Hematopoietic multipotent progenitor cell treated with erythropoietin and hydrocortisone succinate and interleukin-3 and kit ligand, for 6 days (in vitro differentiated cells): ENCODE measurements at places on chromosomes 3 and 15.
A peak's percentile ranks its signal among the peaks of the same experiment; 100 is the strongest.

GRCh38 chr15:93190238-93190637 lies 101.2 kb upstream of the RGMA start:
- DNase-seq: no peak

- no peak for DNase-seq
Observed at GRCh38 chr3:64600246-64600950, 87.4 kb downstream of the ADAMTS9 start.

GRCh38 chr3:7205535-7205934 lies 344.6 kb downstream of the GRM7 start:
- DNase-seq: no peak

DNA sequence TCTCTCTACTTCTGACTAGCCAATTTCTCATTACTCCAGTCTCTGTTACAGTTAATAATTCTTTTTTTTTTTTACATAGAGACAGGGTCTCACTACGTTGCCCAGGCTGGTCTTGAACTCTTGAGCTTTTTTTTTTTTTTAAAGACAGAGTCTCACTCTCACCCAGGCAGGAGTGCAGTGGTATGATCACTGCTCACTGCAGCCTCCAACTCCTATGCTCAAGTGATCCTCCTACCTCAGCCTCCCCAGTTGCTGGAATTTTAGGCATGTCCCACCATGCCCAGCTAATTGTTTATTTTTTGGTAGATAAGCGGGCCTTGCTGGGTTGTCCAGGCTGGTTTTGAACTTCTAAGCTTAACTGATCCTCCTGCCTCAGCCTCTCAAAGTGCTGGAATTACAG lies 13.6 kb downstream of the IP6K1 start:
- no peak for DNase-seq

DNA sequence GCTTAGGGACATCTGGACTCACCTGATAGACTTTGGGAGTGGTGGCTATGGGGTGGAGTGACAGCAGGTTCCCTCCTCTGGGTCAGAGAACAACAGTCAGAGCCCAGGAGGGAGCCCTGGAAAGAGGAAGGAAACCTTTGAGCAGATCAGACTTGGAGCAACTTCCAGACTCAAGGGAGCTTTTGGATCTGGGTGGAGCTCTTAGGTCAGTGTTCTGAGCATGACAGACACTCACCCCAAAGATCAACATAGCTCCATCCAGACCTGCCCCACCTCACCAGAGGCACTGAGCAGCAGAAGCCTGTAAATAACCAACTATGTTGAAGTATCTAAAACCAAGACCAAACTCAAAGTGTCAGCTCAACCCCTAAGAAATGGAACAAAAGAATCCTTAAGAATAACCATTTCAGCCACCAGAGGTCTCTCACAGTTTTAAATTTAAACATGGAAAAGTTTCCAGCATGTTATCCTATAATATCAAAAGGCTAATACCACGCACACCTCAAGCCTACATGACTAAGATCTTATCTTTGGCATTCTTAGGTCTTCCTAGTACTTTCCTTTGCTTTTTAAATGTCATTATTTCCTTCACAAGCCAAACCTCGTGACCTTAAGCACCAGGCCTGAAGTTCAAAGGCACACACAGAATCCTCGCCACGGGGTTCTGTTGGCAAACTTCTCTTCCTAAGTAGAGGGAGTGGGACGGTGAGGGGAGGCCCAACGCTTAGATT lies 56.4 kb downstream of the UMPS start:
- peak; percentile 15 for DNase-seq

GRCh38 chr3:46283881-46284450 lies 41.7 kb downstream of the CCR3 start:
- DNase-seq: peak; percentile 27

DNA sequence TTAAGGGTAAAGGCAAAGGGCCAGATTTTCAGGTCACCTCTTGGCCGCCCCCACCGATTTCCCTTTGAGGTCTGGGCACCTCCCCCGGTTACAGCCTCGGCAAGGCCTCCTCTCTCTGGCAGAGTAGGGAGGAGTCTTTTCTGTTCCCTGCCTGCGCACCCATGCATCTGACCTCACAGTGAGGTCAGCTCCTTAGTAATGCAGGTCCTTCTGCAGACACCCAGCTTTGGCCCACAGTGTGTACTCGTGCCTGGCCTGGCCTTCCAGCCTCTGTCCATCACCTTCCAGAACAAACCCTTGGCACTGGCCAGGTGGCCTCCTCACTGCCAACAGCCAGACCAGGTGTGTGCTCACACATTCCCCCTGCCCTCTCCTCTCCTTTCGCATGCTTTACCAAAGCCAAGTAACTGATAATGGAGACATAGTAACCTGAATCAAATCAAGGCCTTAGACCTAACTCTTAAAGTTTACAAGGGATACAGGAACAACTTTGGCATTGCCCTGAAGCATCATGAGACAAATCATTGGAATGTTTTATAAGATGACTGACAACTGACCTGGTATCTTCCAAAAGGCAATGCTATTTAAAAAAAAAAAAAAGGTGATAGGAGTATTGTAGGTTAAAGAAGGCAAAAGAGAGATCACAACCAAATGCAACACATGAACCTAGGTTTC lies 61.3 kb downstream of the CORO2B start:
- DNase-seq: no peak

GRCh38 chr3:11364181-11364580 lies 92.0 kb downstream of the ATG7 start:
- DNase-seq: no peak

- no peak for DNase-seq
Observed at GRCh38 chr3:30661098-30661873, 54.9 kb downstream of the TGFBR2 start.

GRCh38 chr15:67047149-67047661 lies 18.2 kb upstream of the SMAD3 start:
- DNase-seq: no peak

- no peak for DNase-seq
Observed at GRCh38 chr3:192253138-192253887, 474.0 kb downstream of the FGF12 start.

DNA sequence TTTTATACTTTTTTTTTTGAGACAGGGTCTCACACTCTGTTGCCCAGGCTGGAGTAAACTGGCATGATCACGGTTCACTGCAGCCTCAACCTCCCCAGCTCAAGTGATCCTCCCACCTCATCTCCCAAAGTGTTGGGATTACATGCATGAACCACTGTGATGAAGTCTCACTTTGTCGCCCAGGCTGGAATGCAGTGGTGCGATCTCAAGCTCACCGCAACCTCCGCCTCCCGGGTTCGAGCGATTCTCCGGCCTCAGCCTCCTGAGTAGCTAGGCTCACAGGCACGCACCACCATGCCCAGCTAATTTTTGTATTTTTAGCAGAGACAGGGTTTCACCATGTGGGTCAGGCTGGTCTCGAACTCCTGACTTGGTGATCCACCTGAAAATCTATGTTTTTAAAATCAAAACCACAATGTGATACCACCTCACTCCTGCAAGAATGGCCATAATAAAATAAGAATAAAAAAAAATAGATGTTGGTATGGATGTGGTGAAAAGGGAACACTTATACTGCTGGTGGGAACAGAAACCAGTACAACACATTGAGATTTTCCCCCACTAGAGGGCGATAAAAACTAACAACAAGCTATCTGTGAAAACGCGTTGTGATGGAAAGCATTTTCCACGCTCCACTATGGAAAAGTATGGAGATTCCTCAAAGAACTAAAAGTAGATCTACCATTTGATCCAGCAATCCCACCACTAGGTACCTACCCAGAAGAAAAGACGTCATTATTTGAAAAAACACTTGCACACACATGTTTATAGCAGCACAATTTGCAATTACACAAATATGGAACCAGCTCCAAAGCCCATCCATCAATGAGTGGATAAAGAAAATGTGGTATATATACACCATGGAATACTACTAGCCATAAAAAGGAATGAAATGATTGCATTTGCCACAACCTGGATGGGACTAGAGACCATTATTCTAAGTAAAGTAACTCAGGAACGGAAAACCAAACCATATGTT lies 26.8 kb upstream of the OCA2 start:
- peak; percentile 85 for DNase-seq

DNA sequence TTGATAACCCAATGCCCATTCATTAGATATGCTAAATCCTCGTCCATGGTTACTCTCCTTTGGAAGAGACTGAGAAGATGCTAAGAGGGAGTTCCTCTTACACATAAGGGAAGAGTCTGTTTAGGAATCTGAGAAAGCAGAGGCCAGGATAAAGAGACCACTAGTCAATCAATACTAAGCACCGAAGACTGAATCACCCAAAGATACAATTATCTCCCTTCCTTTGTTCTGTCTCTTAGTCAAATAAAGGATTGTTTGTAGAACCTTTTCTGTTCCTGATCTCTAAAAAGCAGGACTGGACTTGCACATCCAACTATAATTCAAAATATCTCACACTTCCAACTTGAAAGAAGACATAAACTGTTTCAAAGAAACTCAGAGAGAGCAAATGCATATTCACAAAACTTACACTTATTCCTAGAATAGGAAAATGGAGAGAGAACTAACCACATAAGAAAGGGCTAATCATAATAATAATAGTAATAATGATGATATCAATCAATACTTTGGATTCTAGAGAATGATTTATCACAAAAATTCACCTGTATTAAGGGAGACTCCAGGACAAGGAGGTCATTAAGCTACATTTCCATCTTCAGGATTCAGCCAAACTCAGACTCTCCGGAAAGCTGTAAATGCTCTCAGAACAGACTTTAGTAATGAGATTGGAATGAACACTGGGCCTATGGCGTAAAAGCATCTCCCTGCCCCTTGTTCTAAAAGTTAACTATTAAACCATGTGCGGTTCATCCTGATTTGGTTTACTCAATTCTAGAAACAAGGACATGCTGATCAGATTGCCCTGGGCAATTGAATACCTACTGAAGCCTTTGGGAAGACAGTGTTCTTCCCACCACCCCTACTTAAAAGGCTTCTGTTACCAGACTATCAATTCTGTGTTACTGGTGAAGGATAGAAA lies 401.5 kb downstream of the ZBTB20 start:
- no peak for DNase-seq

DNA sequence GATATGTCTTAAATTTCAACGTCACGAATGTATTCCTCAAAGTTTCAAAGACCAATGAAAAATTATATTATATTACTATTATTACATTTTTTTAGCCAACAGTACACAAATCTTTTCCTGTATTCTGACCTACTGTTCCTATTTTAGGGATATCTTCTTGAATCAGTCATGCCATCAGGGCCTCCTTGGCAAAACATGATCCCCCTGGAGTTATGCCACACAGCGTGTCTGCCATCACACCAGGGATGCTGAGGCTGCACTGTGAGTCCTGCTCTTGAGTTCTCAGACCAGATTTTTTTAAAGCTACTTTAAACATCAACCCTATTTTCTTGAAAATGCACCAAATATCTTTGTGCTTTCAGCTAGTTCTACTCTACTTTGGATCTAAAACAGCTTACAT lies 425.9 kb upstream of the ZNF385D start:
- DNase-seq: no peak

DNA sequence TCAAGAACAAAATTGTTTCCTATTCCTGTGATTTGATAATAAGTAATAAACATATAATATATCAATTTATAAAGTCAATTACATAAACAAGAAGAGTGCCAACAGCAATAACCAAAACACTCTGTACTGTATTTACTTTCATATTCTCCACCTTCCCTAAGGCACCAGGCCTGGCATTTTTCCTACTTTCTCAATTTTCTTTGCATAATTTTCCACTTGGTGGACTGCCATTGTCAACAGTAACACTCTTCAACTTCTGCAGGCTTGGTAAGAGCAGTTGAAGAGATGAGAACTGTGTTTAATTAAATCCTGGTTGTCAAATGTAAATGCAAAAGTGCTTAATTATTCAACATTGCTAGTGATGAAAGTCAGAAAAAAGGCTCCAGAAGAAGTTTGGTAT lies 229.8 kb upstream of the PLSCR5 start:
- DNase-seq: no peak

- DNase-seq: no peak
Observed at GRCh38 chr3:189638276-189639031, 7.3 kb downstream of the TP63 start.

DNA sequence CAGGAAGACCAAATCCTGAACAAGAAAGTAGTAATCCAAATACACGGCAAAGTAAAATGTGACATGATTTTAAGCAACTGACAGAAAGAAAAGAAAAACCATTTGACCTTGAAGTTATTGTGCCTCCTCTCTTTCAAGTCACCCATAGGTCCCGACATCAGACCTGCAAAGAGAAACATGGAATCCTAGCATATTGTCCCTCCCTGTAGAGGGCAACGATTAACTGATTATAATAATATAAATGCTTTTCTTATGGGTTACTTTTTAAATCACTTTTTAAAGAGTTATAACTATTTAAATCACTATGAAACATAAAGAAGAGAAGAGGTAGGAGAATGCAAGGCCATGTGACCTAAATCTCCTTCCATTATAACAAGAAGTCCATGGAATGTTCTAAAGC lies 143.2 kb upstream of the LIPC start:
- no peak for DNase-seq

DNA sequence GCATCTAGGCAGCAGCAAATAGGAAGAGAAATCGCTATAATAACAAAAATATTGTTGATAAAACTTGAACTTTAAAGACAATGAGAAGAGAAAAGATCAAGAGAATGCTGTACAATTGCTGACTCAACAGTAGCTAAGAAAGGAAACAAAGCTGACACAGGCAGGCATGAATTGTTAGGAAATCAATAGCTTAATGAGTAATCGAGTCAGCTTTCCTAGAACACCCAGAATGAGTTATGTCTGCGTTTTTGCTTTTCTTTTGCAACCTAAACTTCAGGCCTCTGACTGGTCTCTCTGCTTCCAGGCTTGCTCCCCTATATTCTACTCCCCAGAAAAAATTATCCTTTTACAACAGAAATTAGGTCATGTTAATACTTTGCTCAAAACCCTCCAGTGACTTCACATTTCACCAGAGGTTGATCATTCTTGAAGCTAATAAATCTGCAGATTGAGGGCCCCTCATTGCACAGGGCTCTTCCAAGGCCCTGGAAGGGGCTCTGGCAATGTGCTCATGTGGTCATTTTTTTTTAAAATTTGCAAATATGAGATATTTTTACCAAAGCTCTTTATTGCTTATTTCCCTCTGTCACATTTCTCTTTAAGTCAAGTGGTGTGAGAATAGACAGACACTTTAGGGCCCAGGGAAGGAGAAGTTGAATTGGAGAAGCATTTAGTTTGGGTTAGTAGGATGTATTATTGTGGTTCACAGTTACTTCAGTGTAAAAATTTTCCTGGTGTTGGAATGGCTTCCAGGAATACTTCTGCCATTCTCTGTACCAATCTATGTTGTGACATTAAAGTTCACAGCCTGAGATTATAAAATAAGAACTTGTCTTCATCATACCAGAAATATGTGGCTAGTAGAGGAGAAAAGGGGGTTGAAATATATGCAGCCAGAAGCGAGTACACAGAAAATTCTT lies 116.3 kb downstream of the TMCO5A start:
- DNase-seq: no peak

- DNase-seq: no peak
Observed at GRCh38 chr3:151206201-151206600, 3.2 kb upstream of the GPR171 start.

DNA sequence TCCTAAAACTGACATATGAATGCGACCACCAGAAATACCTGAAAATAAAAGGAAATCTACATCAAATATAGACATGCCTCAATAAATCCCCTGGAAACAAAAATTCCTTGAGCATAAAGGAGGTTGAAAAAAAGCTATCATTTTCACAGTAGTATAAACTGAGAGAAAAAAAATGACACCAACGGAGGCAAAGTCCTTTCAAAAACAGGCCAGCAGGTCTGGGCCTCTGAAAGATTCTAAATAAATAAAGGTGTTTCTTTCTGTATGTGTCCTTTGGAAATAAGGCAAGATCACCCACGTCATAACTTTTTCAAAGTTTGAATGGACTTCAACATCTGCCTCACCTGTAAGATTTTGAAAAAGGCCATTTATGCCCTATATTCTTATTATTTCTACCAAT lies 5.0 kb downstream of the CLPX start:
- DNase-seq: no peak

- DNase-seq: no peak
Observed at GRCh38 chr15:68085052-68085451, 30.9 kb downstream of the PIAS1 start.
